GM04503 (cell line): ENCODE measurements at places on chromosomes 5 and 9.

- DNase-seq = no peak
Observed at GRCh38 chr5:10684303-10685086, 76.5 kb downstream of the DAP start.

GRCh38 chr9:103444176-103444575 lies 449.0 kb downstream of the CYLC2 start:
- DNase-seq = no peak

GRCh38 chr5:170418736-170419135 lies 29.6 kb upstream of the KCNMB1 start:
- DNase-seq = no peak

GRCh38 chr5:125002727-125003598 lies 256.5 kb upstream of the ZNF608 start:
- DNase-seq = no peak

DNA sequence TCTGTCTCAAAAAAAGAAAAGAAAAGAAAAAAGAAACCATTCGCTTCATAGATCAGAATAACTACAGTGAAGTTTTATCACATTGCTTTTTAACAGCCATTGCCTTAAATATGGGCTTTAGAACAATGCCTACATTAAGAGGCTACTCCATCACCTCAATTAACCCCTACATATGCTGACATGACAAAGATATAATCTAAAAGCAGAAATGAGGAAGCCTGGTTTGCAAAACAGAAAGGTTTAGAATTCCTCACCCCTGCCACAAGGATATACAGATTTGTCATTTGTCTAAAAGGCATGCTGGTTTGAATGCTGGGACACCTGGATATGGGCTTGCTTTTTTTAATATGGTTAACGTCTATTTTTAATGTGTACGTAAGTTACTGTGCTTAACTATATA lies 1353.0 kb upstream of the C9orf72 start:
- DNase-seq = no peak

GRCh38 chr9:69223605-69224004 lies 49.5 kb downstream of the TJP2 start:
- peak; percentile 40 for DNase-seq

- DNase-seq = no peak
Observed at GRCh38 chr9:38286766-38287165, 105.7 kb upstream of the ALDH1B1 start.
